Activated effector memory CD4-positive, alpha-beta T cell treated with Interleukin-2 at 50 U/mL for 16 hours (primary cell): ENCODE measurements at places on chromosomes 2 and 18.

GRCh38 chr2:223856021-223856420 is 18.6 kb upstream of the AP1S3 start:
- DNase-seq: no peak

DNA sequence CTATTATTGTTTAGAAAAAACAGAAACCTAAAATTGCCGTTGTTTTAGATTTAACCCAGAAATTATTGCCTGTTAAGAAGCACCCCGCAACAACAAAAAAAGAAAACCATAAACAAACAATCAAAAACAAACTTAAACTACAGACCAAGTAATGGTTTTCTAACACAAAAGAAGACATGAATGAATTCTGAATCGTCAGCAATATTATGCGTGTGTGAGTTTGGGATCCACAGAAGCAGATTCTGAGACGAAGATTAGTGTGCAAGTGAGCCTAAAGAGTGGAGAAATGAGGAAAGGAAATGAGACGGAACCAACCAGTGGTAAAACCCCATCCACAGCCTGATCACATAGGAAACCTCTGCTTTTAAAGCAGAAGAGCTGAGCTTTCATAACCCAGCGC is 1514.9 kb upstream of the PIK3C3 start:
- no peak for DNase-seq

DNA sequence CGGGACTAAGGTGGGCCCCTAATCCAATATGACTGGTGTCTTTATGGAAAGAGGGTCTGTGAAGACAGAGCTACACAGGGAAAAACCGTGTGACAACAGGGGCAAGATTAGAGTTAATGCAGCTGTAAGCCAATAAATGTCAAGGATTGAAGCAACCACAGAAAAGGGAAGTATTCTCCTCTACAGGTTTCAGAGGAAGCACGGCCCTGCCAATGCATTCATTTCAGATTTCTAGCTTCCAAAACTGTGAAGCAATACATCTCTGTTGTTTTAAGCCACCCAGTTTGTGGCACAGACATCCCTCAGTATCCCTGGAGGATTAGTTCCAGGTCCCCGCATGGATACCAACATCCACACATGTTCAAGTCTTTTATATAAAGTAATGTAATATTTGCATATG is 48.8 kb downstream of the SPP2 start:
- DNase-seq: no peak

- no peak for DNase-seq
These were observed 66.6 kb downstream of the MYO3B start for GRCh38 chr2:170244555-170244954.

DNA sequence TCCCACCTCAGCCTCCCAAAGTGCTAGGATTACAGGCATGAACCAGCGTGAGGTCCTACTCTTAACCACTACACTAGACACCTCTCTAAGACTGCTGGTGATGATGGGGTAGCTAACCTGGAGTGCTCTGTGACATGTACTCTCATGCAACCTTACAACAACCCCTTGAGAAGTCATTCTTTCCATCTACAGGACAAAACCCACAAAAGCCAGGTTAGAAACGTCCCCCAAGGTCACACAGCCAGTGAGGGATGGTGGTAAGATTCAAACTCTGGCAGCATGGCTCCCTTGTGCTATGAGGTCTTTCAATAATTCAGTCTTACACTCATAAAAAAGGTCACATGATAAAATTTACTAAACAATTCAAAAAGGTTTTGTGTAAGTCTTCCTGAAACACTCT is 94.8 kb upstream of the SERTAD2 start:
- DNase-seq: no peak
